Stimulated activated CD8-positive, alpha-beta memory T cell treated with anti-CD3 and anti-CD28 coated beads, Interleukin-7, amount 100 ng/mL, for 4 hours (primary cell): ENCODE measurements at places on chromosomes 3 and 15.

GRCh38 chr3:148962513-148962912 is 28.8 kb upstream of the GYG1 start:
- DNase-seq = no peak

DNA sequence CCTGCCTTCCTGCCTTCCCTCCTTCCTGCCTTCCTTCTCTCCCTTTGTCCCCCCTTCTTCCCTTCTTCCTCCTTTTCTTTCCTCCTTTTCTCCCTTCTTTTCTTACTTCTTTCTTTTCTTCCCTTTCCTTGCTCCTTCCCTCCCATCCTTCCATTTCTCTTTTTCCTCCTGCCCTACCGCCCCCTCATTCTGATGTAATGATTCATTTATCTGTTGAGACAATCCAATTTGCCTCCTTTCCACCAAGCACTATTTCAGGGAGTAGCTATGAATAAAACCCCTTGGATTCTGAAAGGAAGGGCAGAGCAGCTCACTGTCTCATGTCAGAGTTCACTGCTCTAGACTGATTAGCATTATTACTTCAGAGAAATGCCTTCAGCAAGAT is 462.6 kb downstream of the PDCD6IP start:
- no peak for DNase-seq

DNA sequence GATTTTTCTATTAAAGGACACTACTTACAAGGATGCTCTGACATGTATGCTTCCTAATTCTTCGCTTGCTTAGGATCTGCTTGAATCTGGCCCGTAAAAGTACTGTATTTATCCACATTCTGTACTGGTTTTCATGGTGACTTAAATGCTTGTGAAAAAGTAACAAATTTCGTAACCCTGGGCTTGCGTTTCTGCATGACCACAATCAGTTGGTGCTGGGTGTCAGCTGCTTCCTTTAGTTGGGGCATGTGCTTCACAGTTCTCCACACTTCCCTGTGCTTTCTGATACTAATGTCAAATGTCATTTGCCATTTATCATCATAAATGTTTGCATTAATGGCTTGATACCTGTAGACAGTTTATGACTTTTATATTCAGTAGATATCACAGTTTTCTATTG is 218.4 kb upstream of the MLF1 start:
- no peak for DNase-seq

DNA sequence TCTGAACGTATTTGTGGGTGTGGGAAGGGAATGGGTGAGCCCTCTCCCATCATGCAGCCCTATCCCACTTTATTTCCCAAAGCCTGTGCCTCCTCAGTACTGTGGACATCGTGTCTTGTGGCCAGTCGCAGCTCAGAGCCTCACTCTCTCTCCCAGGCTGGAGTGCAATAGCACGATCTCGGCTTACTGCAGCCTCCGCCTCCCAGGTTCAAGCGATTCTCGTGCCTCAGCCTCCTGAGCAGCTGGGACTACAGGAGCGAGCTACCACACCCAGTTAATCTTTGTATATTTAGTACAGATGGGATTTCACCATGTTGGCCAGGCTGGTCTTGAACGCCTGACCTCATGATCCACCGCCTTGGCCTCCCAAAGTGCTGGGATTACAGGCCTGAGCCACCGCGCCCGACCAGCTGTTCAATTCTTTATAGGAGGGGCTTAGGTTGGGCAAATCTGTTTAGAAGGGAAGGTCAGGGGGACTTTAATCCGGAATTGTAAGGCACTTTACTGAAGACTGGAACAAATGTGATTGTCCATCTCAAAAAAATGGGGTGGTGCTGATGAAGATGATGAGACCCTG is 42.7 kb upstream of the BDH1 start:
- no peak for DNase-seq

GRCh38 chr15:60390871-60391501 is 6.8 kb downstream of the ANXA2 start:
- no peak for DNase-seq

DNA sequence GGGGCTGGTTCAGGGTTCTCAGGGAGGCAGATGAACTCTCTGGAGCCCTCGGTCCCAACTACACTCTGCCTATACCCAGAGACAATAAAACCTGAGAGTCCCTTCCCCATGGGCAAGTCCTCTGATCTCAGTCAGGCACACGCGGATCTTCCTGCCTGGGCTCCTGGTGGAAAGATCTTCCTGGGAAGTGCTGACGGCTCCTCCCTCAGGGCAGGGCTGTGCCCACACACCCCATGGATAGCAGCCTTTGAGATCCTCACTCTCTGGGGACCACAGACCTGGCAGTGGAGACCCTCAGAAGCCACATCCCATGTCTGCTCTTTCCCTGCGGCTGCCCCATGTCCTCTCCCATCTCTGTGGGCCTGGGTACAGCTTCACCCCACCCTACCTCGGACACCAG is 10.4 kb downstream of the SH2D7 start:
- DNase-seq = no peak
